ENCODE measurements at places on chromosomes 7 and 10.

DNA sequence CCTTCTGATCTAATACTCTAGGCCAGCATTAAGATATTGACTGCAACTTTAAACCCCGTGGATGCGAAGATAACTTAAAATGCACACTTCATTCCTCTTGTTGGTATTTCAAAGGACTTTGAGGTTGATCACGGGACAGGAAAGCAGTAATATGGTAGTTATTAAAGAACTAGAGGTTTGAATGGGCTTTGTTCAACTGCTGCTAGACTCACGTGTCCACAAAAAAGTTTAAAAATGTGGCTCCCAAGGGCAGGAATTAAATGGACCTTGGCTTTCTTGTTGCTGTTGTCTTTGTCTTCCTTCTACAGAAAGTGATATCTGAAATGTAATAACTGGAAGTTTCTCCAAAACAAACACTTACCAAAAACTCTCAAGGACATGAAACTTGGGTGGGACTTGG lies 186.3 kb downstream of the XPNPEP1 start:
- DNase-seq: no peak

- no peak for DNase-seq
Measured at GRCh38 chr7:64277630-64278029, 36.1 kb upstream of the ZNF736 start.

- DNase-seq: peak; percentile 32
Measured at GRCh38 chr10:26725837-26726727, 28.6 kb downstream of the PDSS1 start.

DNA sequence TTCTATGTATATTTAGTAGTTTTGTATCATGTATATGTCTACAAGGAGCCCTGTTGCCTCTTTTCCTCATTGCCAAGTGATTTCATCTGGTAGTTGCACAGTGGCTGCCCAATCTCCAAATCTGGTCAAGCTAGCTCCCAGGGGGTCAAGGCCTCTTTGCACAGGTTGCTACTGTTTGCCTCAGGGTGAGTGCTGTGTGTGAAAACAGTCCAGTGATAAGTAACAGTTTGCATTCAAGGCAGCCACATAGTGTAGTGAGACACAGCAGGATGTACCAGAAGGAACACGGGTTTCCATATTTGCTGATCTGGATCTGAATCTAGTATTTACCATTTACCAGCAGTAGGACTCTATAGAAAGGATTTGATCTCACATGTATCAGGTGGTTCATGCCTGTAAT lies 13.3 kb upstream of the EPC1 start:
- no peak for DNase-seq

- peak; percentile 27 for DNase-seq
Measured at GRCh38 chr10:65891073-65891981, 1034.5 kb upstream of the LRRTM3 start.

- no peak for DNase-seq
Measured at GRCh38 chr10:73723516-73723915, 20.7 kb upstream of the SEC24C start.

DNA sequence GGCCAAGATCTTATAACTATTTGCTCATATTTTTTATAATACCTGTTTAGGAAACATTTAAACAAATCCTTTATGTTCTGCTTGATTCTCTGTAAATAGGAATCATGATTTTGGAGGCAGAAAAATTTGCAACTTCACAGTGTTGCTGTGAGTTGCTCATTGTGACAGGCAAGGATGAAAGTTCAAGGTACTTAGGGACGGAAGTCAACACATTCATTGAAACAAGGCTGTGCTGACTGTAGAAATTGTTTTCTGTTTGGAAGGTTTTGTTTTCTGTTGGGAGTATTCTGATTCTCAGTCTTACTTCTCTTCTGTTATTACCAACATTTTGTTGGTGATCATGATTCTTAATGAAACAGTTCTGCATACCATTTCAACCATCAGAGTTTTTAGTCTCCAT lies 54.9 kb downstream of the FANK1 start:
- DNase-seq: no peak

DNA sequence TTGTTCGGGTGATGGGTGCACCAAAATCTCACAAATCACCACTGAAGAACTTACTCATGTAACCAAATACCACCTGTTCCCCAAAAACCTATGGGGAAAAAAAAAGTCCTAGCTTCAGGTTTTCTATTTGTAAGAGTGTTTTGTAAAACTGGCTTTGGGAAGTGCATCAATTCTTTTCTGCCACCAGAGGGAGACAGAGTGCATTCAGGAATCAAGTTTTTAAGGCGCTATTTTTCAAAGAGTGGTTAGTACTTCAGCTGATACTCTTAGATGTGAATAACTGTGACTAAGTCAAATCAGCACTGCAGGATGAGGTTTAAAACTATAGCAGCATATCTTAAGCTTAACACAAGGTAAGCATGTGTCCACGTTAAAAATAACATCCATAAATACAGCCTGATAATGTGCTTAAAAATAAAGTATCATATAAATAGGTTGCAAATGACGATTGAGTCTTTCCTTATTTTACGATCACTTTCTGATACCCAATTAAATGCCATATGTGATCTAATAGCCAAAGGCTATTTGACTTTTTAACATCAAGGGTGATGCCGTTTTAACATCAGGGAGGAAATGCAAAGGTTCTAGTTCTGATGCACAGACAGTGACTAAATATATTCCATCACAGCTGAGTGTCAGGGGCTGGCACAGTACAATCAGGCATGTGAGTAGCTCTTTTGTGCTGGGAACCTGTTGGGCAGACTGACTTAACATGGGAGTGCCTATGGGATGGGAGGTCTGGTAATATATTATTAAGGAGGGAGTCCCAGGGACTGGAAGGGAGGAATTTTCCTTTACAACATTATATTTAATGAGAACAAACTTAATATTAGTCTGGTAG lies 10.6 kb upstream of the LYZL2 start:
- peak; percentile 28 for DNase-seq

GRCh38 chr7:11315666-11316258 lies 342.1 kb downstream of the PHF14 start:
- no peak for DNase-seq

DNA sequence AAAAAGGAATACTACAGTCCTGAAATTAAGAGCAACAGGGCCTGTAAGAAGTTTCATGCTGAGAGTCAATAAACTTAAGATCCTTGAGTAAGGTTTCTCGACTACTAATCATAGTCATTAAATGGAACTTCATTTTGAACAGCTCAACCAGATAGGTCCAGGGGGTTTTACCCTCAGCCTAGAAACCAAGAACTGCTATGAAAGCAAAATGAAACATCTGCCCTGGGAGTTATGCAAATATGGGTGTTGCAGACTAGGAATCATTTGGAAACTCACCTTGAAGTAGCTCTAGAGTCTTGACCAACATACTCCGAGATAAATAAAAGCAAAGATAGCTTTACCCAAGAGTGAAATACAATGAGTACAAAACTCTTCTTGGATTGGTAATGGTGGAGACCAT lies 128.0 kb downstream of the HGF start:
- no peak for DNase-seq
